Activated CD4-positive, CD25-positive, alpha-beta regulatory T cell (primary cell): ENCODE measurements at places on chromosomes 1 and 21.

DNA sequence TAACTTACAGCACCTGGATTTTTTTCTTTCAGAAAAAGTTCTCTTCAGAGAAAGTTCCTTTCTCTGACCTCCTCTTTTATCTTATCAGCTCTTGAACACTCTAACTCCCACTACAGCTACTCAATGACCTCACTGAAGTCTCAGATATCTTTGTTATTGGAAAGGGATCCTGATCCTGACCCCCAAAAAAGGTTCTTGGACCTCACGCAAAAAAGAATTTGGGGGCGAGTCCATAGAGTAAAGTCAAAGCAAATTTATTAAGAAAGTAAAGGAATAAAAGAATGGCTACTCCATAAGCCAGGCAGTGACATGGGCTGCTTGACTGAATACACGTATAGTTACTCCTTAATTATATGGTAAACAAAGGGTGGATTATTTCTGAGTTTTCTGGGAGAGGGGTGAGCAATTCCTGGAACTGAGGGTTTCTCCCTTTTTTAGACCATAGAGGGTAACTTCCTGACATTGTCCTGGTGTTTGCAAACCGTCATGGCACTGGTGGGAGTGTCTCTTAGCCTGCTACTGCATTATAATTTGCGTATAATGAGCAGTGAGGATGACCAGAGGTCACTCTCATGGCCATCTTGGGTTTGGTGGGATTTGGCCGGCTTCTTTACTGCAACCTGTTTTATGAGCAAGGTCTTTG lies 44.2 kb downstream of the WDR64 start:
- no peak for DNase-seq

GRCh38 chr1:162147760-162148159 lies 78.3 kb downstream of the NOS1AP start:
- DNase-seq, result no peak

DNA sequence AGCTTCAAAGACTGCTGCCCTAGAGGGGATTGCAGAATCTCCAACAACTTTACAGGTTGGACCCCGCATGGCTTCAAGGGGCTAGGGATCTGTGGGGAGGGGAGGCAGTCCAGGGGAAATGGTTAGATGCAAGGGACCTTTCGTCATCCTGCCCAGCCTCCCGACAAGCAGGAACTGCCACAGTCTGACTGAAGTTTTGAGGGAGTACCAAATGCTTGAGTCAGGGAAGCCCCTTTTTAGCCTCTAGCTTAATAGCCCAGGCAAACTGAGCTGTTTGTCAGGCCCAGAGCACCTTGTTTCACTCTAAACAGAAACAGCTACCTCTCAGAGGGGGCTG lies 1.1 kb downstream of the TOR3A start:
- DNase-seq, result no peak

GRCh38 chr1:28028873-28029654 lies 59.3 kb downstream of the EYA3 start:
- DNase-seq, result no peak

DNA sequence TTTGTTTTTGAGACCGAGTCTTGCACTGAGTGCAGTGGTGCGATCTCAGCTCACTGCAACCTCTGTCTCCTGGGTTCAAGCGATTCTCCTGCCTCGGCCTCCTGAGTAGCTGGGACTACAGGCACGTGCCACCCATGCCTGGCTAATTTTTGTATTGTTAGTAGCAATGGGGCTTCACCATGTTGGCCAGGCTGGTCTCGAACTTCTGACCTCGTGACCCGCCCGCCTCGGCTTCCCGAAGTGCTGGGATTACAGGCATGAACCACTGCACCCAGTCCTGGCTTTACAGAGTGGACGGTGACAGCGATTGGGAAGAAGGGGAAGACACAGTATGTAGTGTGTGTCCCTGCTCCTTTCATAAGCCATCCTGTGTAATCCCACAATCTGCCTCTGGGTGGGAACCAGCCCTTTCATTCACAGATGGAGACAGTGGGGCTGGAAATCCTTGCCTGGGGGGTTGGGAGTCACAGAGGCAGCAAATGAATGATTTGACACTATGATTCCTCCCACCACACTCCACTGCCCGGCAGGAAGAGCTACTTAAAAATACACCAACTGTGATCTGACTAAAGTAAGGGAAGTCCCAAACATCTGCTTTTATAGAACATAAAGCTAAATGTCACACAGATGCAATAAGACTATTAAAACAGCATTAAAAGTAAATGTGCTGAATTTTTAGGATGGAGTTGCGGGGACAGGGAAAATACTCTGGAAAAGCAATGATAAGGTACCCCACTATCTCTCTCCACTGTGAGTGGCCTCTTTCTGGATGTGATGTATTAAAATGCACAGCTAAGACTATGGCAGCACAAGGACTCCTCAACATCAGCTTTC lies 4.5 kb downstream of the PARP1 start:
- no peak for DNase-seq

- DNase-seq, result no peak
These were observed 379.6 kb downstream of the TTLL7 start for GRCh38 chr1:83619170-83619896.

DNA sequence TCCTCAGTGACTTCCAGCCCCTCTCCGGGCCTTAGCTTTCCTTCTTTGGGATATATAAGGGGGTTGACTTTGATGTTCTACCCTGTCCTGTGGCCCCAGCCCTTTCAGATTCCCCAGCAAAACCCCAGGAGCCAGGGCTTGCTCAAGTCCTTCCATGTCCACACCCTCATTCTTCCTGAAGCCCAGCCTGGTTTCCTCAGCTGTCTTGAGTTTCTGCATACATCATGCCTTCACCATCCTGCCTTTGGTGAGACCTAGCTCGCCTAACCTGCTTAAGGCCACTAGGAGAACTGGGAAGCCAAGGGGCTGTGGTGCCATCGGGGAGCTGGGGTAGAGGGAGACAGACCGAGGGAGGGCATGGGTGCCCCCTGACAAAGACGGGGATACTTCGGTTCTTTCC lies 17.2 kb upstream of the PEF1 start:
- DNase-seq, result no peak

GRCh38 chr1:15031251-15031933 lies 122.2 kb upstream of the TMEM51 start:
- DNase-seq, result no peak

GRCh38 chr1:150477733-150478132 lies 9.5 kb upstream of the TARS2 start:
- no peak for DNase-seq
